ENCODE measurements at places on chromosomes 2 and 18. TPM values are rescaled to one million over a fixed set of nuclear protein-coding genes. Genes with fewer than 3 reads are reported as not detected.
A peak's percentile ranks its signal among the peaks of the same experiment; 100 is the strongest.

The COLEC11 gene
- total RNA-seq, result 0.28 TPM

The ANO7 gene
- total RNA-seq, result 0.36 TPM

The CCL20 gene
- total RNA-seq, result not detected

GRCh38 chr2:241850544-241851324 lies 8.0 kb downstream of the PDCD1 start:
- no peak for DNase-seq

DNA sequence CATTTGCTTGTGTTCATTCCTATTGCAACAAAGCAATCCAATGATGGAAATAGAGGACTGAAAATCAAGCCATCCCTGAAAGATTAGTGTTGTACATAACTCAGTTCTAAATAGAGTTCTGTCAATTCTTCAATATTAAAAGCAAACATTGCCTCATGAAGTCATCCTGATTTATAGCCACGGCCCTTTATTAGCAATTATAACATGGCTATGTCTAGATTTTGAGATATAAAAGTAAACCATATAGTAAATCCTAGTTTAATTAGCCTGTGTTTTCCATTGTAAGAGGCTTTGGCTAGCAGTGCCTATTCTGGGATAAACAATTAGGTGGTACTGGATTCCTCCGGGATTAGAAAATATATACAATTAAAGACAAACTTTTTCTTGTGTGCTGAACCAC lies 33.2 kb upstream of the VIT start:
- no peak for DNase-seq

- peak; percentile 16 for DNase-seq
Measured at GRCh38 chr2:147884830-147885229, 40.0 kb downstream of the ACVR2A start.

DNA sequence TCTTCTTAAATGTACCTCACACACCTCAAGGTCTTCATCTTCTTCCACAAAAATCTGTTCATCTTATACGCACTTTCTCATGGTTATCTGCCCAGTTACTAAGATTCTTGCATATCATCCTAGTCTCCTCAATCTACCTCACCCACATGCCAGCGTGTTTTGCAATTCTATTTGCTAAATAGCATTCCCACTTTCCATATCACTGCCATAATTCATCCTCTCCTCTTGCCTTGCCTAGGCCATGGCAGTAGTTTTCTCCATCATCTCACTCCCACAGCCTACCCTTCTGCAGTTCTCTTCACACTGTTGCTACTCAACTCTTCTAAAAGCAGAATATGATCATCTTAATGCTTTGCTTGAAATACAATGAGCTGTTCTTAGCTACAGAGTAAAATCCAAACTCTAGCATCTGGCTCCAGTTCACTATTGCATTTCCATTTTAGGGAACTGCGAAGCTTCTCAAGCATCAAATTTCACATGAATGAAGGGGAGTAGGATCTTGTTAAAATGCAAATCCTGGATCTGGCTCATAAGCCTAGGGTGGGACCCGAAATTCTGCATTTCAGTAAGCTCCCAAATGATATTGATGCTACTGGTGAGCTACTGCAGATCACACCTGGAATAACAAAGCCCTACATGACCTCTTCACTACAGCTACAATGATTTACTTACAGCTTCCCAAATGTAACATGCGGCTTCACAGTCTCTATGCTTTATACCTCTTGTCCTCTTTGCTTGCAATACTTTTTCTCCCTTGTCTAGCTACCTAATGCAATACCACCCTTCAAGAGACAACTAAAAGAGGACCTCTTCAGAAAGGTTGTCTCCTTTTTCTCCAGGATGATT lies 293.9 kb downstream of the SATB2 start:
- DNase-seq, result no peak

GRCh38 chr18:48955830-48956261 lies 5.1 kb upstream of the SMAD7 start:
- peak; percentile 85 for DNase-seq

DNA sequence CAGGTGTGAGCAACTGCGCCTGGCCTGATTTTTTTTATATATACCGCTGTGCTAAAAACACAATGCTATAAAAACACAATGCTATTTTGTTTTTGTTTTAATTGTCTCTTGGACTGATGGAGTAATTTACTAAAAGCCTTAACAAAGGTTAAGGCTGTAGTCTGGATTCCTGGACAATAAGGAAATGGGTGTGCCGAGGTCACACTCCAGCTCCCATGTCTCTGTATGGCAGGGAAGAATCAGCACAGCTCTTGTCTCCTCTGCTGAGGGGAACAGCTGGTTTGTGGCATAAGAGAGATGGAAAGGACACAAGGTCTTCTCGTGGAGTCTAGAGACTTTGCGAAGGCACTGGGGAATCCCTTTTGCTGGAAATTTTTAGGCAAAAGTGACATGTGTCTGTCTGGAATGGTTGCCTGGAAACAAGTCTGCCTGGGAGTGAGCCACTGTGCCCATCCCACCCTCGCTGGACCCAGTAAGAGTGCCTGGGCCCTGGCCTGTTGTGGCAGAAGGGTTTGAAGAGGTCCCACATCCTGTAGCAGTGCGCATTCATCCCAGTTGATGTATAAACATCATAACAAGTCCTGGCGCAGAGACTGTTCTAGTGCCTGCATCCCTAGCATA lies 73.1 kb downstream of the MAPK4 start:
- no peak for DNase-seq

GRCh38 chr2:136000502-136000901 lies 15.1 kb upstream of the DARS1 start:
- no peak for DNase-seq
